NCI-H460 (cell line): ENCODE measurements at places on chromosomes 16 and 17. TPM values are rescaled to one million over a fixed set of nuclear protein-coding genes. Genes with fewer than 3 reads are reported as not detected.

The TSPOAP1 gene
- not detected in 2 replicates for total RNA-seq

The SLC12A3 gene
- total RNA-seq, result not detected in 2 replicates

The MT1E gene
- total RNA-seq, result 2.3 TPM in 1 of 2 replicates, not detected in the other

The ARHGDIG gene
- total RNA-seq, result 2.5 and 2.9 TPM in 2 replicates

The USP22 gene
- 125 and 148 TPM in 2 replicates for total RNA-seq

The CACNG5 gene
- total RNA-seq, result not detected in 2 replicates

The OR3A1 gene
- not detected in 2 replicates for total RNA-seq
